ENCODE measurements at places on chromosomes 2 and 18.

DNA sequence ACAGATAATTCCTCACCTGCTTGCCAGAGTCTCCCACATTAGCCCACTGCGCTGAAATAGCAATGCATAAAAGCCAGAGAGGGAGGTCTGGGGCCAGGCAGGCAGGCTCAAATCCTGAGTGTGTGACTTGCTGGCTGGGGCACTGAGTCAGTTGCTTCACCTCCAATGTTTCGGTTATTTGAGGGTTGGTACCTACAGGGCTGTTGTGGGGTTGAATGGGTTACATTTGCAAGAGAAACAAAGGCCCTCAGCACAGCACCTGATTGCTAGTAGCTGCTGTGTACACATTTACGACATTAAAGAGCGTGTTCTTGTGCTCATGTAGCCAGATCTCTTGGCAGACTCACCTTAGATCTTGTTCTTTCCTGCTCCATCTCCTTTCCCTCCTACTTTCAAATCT, 34.1 kb upstream of the FAM110C start:
- no peak for DNase-seq

GRCh38 chr18:24869285-24869684, 408.8 kb downstream of the HRH4 start:
- DNase-seq = no peak

DNA sequence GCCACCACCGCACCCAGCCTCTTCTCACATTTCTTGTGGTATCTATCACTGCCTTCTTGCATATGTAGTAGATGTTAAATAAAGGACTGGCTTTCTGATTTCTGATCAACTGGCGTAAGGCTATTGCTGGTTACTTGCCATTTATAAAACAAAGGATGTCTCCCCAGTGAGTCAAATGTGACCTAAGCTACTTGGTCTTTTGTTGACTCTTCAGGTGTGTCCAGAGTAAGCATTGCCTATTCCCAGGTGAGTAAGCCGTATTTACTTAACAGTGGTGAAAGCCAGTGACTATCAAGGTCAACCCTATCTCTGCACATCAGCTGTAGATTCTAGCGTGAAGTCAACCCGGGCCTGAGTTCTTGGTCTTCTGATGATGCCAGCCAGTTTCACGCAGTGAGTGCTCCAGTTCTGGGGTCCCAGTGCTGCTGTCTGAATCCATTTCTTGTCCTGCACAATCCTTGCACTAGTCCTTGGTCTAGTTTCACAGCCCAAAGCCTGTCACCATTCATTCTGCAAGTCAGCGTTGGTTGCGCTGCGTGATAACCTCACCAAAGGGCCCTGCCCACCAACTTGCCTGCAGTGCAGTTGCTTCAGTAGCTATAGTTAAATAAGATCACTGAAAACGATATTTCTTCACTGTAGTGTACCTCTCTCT, 120.2 kb downstream of the GBX2 start:
- DNase-seq = no peak

GRCh38 chr2:125756431-125756830, 899.5 kb upstream of the GYPC start:
- no peak for DNase-seq

- peak; percentile 3 for DNase-seq
Observed at GRCh38 chr2:63192889-63193774, 142.5 kb downstream of the OTX1 start.

DNA sequence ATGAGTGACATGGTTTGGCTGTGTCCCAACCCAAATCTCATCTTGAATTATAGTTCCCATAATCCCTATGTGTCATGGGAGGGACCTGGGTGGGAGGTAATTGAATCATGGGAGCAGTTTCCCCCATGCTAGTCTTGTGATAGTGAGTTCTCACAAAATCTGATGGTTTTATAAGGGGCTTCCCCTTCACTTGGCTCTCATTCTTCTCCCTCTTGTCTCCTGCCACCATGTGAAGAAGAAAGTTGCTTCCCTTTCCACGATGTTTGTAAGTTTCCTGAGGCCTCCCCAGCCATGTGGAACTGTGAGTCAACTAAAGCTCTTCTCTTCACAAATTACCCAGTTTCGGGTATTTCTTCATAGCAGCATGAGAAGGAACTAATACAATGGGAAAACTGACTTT, 14.0 kb downstream of the DNAH7 start:
- DNase-seq = no peak

- no peak for DNase-seq
Observed at GRCh38 chr2:109005686-109006204, 16.7 kb upstream of the EDAR start.

DNA sequence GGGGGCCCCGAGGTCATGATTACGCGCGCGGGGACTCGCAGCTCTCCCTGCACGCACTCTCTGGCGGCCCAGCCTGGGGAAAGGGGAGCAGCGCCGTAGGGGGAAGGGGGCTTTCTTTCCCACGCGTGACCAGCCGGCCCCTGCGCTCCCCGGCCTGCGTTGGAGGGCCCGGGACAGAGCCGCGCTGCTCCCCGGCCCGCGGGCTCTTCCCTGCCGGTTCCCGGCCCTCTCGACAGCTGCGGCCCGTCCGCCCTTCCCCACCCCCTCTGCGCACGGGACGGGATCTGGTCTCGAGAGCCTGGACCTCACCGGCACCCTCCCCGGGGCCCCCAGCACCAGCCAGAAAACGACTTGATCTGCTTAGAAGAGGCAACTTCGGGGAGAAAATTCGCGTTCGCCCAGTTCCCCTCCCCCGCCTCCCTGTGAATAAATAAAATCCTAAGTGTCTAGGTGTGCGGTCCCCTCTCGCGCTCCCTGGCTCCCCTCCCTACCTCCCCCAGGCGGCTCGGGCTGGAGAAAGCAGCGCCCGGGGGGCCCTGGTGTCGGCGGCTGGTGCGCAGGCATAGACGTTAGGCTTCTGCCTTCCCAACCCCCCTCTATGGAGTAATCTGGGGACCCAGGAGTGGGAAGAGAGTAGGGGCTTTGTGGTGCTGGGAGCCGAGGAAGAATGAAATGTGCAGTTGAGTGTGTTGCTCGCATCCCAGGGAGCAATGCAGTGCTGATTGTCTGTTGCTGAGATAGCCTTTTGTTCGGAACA, 803 bp upstream of the FIGN start:
- DNase-seq = peak; percentile 93

- DNase-seq = no peak
Observed at GRCh38 chr2:981759-982158, 31.1 kb downstream of the SNTG2 start.

- DNase-seq = peak; percentile 64
Observed at GRCh38 chr18:36412778-36413177, 115.3 kb downstream of the FHOD3 start.

DNA sequence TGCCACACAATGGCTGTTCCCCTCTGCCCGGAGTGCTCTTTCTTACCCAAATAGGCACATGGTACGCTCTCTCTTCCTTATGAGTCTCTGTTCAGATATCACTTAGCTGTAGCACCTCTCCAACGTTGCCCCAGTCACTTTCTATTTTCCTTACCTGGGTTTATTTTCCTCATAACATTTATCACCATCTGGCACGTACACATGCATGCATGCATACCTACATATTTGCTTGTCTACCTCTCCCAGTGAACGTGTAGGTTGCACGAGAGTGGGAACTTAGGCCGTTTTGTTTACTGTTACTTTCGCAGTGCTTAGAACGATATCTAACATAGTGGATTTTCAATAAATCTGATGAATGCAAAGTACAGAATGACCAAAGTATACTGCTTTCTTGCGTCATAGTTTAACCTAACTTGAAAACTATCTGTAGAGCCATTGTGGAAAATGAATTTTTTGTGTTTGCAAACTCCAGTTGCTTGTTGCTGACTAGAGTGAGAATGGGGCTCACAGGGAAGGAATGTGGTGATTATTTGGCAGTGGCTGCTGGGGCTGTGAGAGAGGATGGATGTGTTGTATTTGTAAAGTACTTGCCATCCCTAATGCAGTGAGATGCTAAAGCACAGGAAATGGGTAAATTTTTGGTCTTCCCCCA, 47.1 kb downstream of the ACSL3 start:
- DNase-seq = no peak

DNA sequence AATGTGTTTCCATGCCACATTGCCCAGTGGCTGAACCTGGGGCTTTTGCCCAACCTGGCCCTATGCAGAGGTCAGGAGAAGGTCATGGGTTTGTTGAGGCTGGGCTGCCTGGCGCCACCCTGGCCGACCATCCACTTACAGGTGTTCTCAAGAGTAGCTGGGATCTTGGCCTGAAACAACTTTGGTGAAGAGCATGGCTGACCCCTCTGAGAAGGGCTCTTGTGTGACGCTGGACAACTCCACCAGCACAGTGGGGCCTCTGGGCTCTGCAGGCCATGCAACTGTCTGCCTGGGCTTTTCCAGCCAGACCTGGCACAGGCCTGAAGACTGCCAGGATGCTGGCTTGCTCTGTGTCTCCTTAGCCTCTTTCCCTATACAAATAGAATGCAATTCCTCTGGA, 76.4 kb upstream of the ZNG1B start:
- no peak for DNase-seq

DNA sequence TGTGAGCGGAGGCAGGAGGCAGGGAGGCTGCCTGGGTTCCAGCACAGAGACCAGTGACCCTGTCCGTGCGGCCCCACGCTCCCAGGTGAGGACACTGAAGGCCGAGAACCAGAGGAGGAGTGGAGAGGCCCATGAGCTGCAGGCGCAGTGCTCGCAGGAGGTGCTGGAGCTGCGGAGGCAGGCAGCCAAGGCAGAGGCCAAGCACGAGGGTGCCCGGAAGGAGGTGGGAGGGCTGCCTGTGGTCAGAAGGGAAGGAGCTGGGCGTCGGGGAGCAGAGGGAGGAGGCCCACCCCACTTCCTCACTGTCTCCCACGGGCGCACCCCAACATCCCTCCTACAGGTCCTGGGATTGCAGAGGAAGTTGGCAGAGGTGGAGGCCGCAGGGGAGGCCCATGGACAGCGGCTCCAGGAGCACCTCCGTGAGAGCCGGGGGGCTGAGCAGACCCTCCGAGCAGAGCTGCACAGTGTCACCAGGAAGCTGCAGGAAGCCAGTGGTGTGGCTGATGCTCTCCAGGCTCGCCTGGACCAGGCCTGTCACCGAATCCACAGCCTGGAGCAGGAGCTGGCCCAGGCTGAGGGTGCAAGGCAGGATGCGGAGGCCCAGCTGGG, 33.0 kb upstream of the SNED1 start:
- no peak for DNase-seq

- peak; percentile 89 for DNase-seq
Observed at GRCh38 chr2:48601349-48601748, 16.3 kb upstream of the GTF2A1L start.

DNA sequence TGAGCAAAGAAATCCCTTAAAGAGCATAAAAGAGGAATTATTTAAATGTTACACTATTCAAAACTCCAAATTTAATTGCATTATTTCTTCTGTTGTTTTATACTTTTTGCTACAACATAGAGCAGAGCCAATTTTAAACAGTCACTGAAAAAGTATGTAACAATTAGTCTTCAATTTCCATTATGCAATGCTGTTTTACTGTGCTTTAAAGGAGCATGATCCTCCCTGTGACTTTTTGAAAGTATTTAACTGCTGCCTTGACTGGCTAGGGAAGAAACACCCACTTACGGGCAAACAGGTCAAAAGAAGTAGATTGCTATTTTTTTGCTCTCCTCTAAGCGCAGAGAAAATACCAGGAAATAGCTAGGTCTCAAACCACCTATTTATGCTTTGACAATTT, 217.4 kb upstream of the GCFC2 start:
- DNase-seq = no peak

DNA sequence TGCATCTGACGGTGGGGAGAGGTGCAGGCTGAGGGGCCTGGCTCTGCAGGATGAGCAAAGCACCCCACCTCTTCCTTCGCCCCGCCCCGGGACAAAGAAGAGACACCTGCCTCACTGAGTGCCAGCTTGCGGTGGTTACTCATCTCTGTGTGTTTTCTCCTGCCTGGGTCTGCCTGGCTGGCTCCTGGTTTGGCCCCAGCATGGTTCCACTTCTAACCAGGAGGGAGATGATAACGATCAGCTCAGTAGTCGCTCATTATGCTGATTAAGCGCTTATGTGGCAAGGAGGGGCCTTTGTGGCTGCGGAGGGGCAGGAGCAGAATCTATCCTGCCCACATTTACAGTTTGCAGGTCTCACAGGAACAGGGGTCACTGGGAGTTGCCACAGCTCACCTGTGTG, 68.7 kb upstream of the EDAR start:
- peak; percentile 77 for DNase-seq

DNA sequence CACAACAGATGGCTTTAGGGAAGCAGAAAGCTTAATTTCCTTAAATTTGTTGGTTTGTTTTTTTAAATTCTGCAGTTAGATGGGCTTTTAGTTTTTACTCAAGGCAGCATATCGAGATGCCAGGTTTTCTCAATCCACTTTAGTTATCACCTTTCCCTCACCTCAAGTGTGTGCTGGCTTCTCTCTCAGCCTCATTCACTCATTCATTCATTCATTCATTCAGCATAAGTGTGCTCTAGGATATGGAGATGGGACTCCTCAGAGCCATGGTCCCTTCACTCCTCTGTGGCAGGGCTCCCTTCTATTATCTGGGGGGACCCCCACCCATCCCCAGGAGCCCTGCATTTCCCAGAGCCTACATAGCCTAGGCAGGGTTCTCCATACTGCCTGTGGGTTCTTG, 19.0 kb downstream of the VIL1 start:
- DNase-seq = no peak

GRCh38 chr2:108444941-108445840, 3.8 kb upstream of the GCC2 start:
- no peak for DNase-seq

- DNase-seq = no peak
Observed at GRCh38 chr2:195677884-195678283, 20.9 kb downstream of the SLC39A10 start.

DNA sequence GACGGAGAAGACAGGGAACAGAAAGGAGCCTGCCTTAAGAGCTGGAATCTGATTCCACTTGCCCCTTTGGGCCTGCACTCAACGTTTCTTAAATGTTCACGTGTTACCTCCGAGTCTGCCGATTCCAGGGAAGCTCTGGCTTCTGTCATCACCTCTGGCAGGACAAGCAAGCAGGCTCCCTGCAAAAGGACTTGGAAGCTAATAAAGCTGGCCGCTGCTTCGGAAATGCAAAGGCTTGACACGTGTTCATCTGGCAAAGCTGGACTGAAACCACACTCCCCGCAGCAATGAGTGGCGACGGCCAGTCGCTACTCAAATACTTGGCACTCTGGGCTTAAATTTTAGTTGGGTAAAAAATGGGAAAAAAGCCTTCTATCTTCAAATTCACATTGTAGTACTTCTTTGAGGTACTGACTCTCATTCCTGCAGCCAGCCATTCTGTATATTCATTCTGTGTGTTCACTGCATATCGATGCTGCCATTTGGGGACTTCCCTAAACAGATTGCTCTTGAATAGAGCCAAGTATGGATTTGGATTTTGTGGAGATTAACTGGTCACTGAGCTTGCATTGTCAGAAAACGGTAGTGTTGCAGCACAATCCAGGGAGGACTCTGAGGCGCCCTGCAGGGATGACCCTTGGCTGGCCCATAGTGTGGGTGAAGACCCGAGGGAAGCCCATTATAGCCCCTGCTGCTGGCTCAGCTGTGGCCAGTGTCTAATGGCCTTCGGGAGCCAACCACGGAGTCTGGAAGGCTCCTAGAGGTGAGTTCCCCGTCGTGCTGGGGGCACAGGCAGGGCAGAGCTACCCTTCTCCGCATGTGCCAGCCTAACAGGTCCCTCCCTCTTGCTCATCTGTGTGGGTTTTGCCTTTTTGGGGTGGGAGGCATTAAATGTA, 231.5 kb downstream of the PRKCE start:
- peak; percentile 47 for DNase-seq

- no peak for DNase-seq
Observed at GRCh38 chr2:121092095-121092494, 192.9 kb downstream of the TFCP2L1 start.

- peak; percentile 83 for DNase-seq
Observed at GRCh38 chr2:46364797-46365457, 67.7 kb downstream of the EPAS1 start.

Measured in NCI-H82 (cell line).